ENCODE measurements at places on chromosomes 3 and 15.

GRCh38 chr3:141112686-141113297, 61.6 kb downstream of the SPSB4 start:
- no peak for DNase-seq

GRCh38 chr15:45114076-45114750, at the start of the genes DUOX2 and DUOXA2:
TSS of gene DUOX2 (minus strand) at chr15:45114172. CDS start at chr15:45113411, 761 bp downstream.
TSS of gene DUOXA2 (plus strand) at chr15:45114326. CDS start at chr15:45114606, 280 bp downstream.
- no peak for DNase-seq

- DNase-seq, result no peak
Observed at GRCh38 chr3:59401924-59402323, 352.1 kb upstream of the CFAP20DC start.

DNA sequence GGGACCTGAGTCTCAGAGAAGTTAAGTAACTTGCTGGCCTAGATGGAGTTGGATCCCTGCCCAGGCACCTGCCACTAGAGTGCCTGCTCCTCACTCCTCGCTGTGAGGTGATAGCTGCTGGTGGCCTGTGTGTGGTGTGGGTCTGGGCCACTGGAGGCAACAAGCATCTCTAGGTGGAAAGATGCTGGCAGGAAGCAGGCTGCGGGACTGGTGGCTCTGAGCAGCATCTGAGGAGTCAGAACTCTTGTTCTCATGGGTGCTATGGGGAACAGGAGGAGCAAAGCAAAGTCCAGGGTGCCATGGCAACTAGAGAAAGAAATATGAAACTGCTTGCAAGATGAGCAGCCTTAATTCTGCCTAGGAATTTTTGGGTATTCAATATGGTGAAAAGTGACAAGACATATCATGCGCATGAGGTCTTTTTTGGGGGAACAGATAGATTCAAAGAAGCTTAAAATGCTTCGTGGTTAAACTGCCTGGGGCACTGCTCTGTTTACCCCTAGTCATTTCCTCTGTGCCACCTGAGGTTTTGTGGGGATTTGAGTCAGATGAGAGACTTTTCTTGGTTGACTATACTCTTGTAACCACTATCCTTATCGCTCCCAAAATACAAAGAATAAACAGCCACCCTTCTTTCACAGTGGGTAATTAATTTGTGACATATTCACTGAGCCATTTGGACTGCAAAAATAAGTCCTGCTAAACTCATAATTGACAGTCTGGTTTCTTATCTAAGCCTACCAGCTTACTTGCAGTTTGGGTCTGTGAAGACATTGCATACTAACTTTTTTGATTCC, 50.3 kb downstream of the MED12L start:
- no peak for DNase-seq

DNA sequence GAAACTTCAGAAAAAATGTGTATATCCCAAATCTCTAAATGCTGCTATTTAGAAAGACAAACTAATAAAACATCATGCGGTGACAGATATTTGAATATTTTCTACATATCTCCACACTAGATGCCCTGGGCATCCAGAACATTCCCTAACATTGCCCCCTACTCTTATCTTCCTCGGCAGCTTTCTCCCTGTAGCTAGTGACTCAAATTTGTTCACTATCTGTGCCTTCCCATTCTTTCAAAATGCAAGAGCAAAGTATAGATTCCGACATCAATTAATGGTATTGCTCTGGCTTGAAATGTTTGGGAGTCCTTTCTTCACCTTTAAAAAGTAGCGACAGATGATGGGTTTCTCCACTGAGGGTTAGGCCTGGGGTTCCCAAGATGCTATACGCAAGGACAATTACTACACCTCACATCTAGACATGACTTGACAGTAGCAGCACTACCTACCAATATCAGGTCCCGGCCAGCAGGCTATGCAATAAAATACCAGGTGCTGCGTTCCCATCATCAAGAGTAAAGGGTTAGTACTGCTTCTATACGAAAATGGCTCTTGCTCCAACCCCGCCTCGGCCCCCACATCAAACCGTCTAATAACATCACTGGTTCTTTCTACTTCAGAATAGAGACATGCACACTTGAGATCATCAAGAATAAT, 631 bp downstream of the UBR1 start:
- no peak for DNase-seq

DNA sequence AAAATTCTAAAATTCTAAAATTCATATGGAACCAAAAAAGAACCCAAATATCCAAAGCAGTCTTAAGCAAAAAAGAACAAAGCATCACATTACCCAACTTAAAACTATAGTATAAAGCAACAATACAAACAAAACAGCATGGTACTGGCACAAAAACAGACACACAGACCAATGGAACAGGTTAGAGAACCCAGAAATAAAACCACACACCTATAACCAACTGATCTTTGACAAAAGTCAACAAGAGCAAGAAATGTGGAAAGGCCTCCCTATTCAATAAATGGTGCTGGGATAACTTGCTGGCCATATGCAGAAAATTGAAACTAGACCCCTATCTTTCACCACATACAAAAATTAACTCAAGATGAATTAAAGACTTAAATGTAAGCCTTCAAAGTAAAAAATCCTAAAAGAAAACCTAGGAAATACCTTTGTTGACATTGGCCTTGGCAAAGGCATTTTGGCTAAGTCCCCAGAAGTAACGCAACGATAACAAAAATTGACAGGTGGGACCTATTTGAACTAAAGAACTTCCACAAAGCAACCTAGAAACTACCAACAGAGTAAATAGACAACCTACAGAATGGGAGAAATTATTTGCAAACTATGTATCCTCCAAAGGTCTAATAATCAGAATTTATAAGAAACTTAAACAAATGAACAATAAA, 56.9 kb downstream of the TTBK2 start:
- DNase-seq, result no peak

Measured in DMS 273 treated with DMSO at 0.1 percent for 48 hours (cell line).